Stimulated activated CD8-positive, alpha-beta memory T cell treated with anti-CD3 and anti-CD28 coated beads, Interleukin-7, amount 100 ng/mL, for 24 hours (primary cell): ENCODE measurements at places on chromosomes 2 and 18.

DNA sequence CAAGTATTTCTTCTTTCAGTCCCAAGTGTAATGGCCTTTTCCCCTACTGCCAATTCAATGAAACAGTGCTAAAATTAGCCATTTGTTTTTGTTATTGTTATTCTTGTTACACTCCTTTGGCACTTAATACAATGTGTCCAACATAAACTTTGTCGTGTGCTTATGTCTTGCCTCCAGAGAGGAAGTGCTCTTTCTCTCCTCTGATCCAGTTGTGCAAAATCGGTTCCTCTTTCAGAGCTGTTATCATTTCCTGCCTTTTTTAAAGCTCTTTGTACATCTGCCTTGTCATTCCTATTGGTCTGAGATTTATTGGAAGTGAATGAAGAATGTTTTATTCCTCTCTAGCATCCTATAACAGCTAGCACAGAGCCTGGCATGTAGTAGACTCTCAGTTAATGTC is 623.2 kb upstream of the ID2 start:
- DNase-seq: no peak

- no peak for DNase-seq
These were observed 134.0 kb downstream of the GALNT14 start for GRCh38 chr2:31004257-31004656.

GRCh38 chr18:56509656-56510055 is 128.7 kb downstream of the TXNL1 start:
- no peak for DNase-seq

DNA sequence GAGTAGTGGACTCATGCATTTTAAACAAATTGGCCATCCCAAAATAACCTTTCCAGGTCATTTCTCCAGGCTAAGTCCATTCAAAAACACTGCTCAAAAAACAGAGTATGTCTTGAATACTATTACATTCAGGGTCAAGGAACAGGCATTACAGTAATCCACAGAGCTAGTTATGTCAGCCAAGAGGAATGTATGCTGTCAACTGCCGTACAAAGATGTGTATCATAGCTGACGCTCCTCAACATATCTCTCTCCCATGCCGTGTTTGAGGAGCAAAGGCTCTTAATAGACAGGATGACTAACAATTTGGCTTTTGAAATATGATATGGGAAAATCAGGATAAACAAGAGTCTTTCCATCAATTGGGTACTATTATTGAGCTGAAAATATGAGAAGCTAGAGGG is 68.8 kb upstream of the KCTD1 start:
- DNase-seq: no peak

GRCh38 chr18:67805261-67805660 is 288.7 kb upstream of the DSEL start:
- no peak for DNase-seq

GRCh38 chr2:149002891-149003740 is 35.4 kb upstream of the LYPD6B start:
- no peak for DNase-seq

- no peak for DNase-seq
These were observed 64.8 kb upstream of the SLC1A4 start for GRCh38 chr2:64924170-64924934.

GRCh38 chr18:60193780-60194179 is 178.8 kb downstream of the MC4R start:
- no peak for DNase-seq

- no peak for DNase-seq
These were observed 36.5 kb upstream of the HTR2B start for GRCh38 chr2:231161252-231161839.

- DNase-seq: no peak
These were observed 45.8 kb downstream of the TMEM17 start for GRCh38 chr2:62460175-62460574.

DNA sequence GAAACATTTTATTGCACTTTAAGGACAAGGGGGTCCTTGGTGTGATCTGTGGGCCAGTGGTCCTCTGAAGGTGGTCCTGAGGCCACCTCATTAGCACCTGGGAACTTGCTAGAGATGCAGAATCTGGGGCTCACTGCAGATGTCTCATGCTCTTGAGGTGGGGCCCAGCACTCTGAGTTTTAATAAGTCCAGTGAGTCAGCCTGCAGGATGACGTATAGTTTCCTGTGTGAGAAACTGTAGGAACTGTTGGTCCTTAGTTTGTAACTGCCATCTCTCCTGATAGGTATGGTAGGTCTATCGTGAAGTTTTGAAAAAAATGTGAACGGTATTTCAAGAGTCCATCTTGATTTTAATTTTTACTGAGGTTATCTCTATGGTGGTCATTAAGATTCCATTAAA is 2.8 kb downstream of the TRPM8 start:
- no peak for DNase-seq

DNA sequence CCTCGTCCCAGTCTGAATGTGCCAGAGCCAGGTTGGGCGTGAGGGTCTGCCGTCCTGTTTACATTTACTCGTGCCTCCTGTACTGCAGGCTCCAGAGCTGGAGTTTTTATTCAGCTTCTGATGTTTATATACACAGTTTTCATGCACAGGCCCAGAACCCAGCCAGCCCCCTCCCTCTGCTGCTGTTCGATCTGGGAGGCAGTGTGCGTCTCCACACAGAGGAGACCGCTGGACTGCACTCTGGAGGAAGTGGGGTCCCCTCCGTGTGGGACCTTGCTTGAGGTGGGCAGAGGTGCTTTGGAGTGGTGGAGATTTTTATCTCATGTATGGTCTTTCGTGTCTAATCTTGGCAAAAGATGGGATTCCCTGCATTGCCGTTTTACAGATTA is 90.6 kb downstream of the GLI2 start:
- no peak for DNase-seq

DNA sequence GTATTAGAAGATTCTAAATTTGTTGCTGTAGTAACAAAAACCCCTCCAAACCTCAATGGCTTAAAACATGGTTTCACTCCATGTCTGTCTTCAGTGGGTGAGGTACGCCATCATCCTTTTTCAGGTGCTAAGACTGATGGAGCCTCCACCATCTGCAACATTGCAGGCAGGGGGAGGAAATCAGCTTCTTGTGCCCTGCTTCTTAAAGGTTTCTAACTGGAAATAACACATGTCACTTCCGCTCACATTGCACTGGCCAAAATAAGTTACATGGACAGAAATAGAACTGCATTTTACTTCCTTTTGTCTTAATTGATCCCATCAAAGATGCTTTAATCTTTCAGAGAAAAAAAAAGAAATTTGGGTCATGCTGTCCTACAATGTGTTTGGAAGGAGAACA is 94.1 kb downstream of the GALNT3 start:
- DNase-seq: no peak

DNA sequence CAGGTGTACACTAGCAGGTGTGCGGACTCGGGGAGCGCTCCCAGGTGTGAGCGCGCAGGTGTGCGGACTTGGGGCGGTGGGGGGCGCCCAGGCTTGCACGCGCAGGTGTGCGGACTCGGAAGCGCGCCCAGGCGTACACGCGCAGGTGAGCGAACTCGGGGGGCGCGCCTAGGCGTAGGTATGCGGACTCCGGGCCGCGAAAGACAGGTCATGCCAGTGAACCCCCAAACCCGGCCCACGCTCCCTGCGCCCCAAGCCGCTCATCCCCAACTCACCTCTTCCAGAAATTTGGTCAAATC is 342 bp downstream of the CYB5A start:
- DNase-seq: no peak

DNA sequence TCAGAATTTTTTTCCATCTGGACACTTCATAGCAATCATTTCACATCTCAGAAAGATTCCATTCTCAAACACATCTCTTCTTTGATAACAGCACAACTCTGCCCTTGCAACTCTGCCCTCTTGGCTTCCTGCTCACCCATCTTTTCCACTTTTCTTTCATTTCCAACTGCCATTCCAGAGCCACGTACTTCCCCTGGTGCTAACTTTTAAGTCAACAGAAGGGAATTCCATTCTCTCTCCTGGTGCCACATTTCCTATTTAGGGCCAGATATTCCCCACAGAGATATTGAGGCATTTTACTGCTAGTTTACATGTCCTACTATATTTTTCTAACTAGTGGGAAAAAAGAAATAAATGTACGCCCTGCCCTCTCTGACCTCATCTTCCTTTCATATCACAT is 590.2 kb downstream of the ARHGAP15 start:
- no peak for DNase-seq

DNA sequence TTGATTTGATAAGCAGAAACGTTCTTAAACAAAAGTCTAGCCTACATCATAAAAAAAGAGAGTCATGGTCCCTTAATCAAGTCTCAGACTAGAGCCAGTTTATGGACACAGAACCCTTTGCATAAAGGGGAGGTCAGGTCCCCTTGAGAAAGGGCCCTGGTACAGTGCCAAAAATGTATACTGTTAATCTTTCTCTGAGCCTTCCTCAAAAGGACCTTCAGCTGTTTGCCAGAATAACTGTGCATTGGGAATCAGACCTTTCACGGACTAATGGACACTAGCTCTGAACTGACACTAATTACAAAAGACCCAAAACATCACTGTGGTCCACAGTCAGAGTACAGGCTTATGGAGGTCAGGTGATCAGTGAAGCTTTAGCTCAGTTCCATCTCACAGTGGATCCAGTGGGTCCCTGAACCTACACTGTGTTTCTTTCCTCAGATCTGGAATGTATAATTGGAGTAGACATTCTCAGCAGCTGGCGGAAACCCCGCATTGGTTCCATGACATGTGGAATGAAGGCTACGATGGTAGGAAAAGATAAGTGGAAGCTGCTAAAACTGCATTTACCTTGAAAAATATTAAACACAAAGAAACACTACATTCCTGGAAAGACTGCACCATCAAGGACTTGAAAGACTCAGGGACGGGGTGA is 151.4 kb downstream of the TMEFF2 start:
- DNase-seq: no peak

- DNase-seq: no peak
These were observed 18.3 kb downstream of the GYPC start for GRCh38 chr2:126674075-126674744.

DNA sequence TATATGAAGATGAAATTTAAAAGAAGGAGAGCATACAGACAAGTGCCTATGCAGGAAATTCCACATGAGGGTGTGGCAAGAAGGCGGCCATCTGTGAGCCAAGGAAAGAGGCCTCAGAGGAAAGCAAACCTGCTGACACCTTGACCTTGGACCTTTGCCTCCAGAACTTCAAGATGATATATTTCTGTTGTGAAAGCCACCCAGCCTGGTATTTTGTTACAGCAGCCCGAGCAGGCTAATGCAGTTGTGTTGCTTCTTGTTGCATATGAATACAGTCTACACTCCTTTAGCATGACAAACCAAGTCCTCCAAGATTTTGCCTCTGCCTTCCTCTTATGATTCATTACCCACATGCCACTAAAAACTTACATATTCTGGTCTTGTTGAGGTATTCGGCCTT is 374.8 kb upstream of the TRIB2 start:
- no peak for DNase-seq

- DNase-seq: no peak
These were observed 146.5 kb downstream of the GLI2 start for GRCh38 chr2:120881981-120882788.

GRCh38 chr2:84904717-84905174 is 710 bp upstream of the TMSB10 start:
- no peak for DNase-seq

GRCh38 chr2:202337151-202337550 is 39.0 kb upstream of the BMPR2 start:
- DNase-seq: no peak

DNA sequence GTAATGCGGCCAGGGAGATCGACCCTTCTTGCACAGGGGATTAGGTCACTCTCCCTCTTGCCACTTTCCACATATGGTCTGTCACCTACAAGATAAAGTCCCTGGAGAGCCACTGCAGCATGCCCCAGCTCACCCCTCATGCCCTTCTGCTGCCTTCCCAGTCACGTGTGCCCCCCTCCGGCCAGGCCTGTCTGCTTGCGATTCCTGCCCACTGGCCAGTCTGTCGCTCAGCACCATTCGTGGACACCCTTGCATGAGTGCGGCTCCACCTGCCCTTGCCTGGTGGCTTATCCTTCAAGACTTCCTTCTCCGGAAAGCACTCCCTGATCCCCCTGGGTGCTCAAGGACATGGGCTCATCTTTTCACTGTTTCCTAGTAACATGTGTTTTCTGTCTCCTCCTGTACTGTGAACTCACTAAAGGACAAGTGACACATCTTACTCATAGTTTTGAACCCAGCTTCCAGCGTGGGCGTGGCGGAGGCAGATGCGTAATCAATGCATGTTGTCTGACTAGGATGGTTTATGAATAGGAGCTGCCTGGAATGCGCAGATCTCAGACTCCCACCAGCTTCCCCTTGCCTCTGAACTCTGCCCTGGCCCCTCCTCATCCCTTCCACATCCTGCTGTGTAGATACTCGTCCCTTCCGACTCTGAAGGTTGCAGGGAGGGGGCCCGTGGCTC is 7.8 kb upstream of the NT5DC4 start:
- no peak for DNase-seq

- DNase-seq: no peak
These were observed 103.8 kb upstream of the NDUFV2 start for GRCh38 chr18:8998481-8999217.

DNA sequence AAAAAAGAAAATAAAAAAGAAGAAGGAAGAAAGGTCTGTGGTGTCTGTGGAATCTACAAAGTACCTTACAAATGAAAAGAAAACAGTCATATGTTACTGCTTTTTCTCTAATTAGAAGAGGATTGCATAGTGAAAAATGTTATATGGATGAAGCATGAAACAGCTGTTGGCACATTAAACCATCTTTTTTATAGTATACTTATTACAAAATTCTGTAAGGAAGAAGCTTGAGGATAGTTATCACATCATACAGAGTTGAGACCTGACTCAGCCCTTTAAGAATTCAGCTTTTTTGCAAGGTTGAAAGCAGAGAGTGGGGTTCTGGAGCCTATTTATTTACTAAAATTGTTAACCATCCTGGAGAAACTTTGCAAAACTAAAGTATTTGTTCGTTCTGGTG is 222.7 kb downstream of the PHLPP1 start:
- DNase-seq: no peak

DNA sequence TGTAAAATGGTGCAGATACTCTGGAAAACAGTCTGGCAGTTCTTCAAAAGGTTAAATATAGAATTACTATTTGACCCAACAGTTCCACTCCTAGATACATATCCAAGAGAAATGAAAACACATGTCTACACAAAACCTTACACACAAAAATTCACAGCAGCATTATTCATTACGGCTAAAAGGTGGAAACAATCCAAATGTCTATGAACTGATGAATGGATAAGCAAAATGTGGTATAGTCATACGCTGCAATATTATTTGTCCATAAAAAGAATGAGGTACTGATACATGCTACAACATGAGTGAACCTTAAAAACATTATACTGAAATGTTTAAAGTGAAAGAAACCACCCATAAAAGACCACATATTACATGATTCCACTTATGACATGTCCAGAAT is 4.0 kb downstream of the CYP27C1 start:
- DNase-seq: no peak
